T-helper 1 cell (primary cell): ENCODE measurements at places on chromosomes 5 and 9.

GRCh38 chr5:142621227-142621626, 64.7 kb downstream of the FGF1 start:
- no peak for DNase-seq

GRCh38 chr5:158811350-158811749, 288.4 kb downstream of the EBF1 start:
- no peak for DNase-seq

GRCh38 chr9:92325991-92326500, 293 bp downstream of the CENPP start:
- DNase-seq: no peak

GRCh38 chr5:37991301-37992299, 151.8 kb upstream of the GDNF start:
- no peak for DNase-seq

- DNase-seq: no peak
Observed at GRCh38 chr5:78215565-78215964, 78.9 kb downstream of the AP3B1 start.

GRCh38 chr9:108696156-108696555, 159.6 kb downstream of the ACTL7B start:
- DNase-seq: no peak

DNA sequence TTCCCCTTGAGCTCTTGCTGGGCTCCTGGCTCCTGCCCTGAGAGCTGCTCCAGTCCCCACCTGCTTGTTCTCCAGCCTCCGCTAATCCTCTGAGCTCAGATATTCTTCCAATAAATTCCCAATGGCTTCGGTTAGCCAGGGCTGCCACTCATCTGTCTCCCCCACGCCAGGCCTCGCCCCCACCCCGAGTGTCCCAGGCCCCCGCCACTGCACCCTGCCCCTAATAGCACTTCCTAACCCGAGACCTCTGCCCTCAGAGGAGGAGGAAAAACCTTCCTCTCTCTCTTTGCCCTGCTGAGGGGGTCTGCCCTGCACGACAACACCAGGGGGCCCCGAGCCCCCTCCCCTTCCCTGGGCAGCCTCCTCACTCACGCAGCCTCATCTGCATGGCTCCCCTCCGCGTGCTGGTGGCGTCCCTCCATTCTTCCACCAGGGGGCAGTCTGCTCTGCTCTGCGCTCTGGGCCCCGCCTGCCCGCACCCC, 5.4 kb upstream of the LCN15 start:
- no peak for DNase-seq
